ENCODE measurements at places on chromosomes 11 and 22. TPM values are rescaled to one million over a fixed set of nuclear protein-coding genes. Genes with fewer than 3 reads are reported as not detected.

PHLDB1 gene
- total RNA-seq, result 112 TPM

APOBEC3B gene
- total RNA-seq, result 15.2 TPM

C11orf21 gene
- not detected for total RNA-seq

UQCC3 gene
- total RNA-seq, result 11.3 TPM

SLC5A1 gene
- not detected for total RNA-seq

IL18BP gene
- 1.8 TPM for total RNA-seq

MB gene
- not detected for total RNA-seq

- no peak for DNase-seq
These were observed 786 bp downstream of the RASL10A start for GRCh38 chr22:29314537-29315285.

GRCh38 chr11:72010529-72011233 lies 12.0 kb downstream of the IL18BP start:
- DNase-seq, result no peak

DNA sequence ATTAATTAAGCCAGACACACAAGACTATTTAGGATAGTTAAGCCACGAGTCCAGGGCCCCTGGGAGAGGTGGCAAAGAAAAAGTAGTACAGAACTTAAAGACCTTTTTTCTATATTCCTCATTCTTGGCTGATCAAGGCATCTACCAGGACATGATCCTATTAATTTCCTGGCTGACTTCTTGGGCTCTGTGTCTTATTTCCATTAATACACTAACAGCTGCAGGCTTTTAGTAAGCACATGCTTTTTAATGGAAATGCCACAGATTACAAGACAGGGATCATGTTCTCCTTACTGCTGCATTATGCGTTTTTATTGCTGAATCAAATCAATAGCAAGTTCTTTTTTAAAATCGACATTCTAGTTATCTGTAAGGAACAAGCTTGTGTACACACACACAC lies 35.2 kb downstream of the BTG4 start:
- no peak for DNase-seq

DNA sequence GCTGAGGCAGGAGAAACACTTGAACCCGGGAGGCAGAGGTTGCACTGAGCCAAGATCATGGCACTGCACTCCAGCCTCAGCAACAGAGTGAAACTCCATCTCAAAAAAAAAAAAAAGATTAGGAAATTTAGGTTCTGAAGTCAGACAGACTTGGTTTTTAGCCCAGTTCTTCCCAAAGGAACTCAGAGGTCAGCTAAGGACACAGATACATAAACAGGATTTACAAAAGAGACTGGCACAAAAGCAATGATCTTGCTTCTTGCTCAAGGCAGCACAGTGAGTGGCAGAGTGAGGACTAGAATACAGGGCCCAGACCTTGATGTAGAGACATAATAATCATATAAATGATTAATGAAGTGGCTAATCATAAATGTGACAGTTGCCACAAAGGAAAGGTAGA lies 25.4 kb upstream of the RRAS2 start:
- peak; percentile 41 for DNase-seq

- no peak for DNase-seq
These were observed 7.7 kb downstream of the THYN1 start for GRCh38 chr11:134245434-134245833.

DNA sequence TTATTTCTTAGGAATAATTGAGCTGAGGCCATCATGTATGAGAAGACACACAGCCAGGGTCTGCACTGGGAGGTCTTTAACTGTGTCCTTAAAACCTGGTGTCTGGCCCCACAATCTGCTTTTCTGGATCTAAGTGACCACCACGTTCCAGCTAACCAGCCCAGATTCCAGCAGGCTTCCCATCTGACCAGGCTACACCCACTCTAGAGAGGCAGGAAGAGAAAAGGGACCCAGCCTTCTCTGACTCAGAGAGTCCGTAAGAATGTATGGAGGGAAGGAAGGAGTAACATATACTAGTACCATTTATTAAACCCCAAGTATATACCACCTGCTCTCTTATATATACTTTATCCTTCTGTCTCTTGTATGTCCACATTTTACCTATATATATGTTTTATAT lies 80.1 kb downstream of the LDLRAD3 start:
- peak; percentile 10 for DNase-seq

- no peak for DNase-seq
These were observed 7.5 kb upstream of the SREBF2 start for GRCh38 chr22:41825376-41825775.

DNA sequence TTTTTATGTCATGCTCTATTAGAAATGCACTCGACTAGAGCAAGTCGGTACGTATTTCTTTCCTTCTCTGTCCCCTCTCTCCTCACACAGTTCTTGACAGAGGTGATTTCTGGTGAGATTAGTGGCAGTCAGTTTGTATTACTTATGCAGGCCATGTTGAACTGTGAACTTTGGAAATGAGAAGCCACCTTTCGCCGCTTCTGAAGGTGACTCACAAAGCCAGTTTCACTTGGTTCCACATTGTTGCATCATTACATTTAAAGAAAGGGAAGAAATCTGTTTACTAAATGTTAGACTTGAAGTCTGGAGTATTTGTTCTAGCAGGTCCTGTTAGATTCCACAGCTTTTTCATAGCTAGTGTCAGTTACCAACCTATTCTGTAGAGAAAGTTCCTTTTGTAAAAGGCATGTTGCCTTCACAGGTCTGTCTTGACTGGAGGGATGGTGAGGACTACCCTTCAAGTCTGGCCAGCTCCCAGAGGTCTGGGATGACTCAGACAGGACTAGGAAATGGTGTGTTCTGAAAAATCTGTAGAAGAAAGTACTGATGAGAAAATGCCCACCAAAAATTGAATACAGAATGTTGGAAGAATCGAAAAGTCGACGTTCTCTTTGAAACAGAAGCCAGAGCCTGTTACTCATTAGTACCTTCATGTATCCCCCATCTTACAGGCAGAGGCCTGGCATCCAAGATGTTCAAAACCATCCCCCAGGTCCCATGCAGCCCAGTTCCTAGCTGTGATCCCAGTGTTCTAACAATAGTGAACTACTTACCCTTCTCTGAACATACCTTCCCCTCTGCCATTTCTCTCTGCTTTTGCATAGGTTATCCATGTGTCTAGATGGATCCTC lies 181.4 kb downstream of the DBX1 start:
- DNase-seq, result peak; percentile 66
